ENCODE measurements at places on chromosomes 1 and 21. TPM values are rescaled to one million over a fixed set of nuclear protein-coding genes. Genes with fewer than 3 reads are reported as not detected.
A peak's percentile ranks its signal among the peaks of the same experiment; 100 is the strongest.

CDK11B gene
- polyA plus RNA-seq = 9.4 TPM

PDC gene
- polyA plus RNA-seq = not detected

DNA sequence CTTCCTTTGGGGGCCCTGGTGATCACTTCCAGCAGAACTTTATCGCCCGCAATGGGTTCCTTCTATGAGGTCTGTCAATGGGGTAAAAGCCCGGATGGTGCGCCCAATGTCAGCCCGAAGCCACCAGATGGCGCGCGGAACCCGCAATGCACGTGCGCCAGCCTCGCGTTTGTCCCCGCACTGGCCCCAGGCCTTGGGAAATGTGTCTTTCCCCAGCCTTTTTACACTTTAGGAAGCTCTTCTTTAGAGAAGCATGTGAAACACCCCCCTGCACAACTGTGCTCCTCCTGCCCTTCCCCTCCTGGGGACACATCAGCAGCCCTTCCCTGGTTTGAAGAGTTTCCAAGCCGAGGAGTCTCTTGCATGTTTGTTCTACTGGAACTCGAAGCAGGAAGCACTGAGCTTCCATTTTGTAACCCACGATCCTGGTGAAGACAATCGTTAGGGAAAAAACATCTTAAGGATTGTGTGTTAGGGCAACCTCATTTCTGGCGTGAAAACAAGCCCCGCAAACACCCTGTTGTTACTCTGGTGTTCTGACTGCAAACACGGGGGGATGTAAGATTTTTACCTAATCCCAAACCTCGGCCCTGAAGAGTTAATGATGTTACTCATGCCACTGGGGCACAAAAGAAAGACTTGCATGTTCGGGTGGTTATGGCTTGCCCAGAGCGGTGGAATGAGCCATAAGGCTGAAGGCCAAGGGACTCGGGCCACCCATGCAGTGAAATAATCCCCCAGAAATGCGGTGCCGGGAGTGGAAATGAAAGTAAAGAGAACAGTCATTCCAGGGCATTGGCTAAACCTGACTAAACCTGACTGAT lies 20.4 kb upstream of the TARBP1 start:
- peaks cover 5% of the 10 kb centered on the region for H3K36me3 ChIP-seq
- peaks cover 10% of the 10 kb centered on the region for H3K4me1 ChIP-seq
- DNase-seq = peak; percentile 71
- peaks cover 5% of the 10 kb centered on the region for H3K27me3 ChIP-seq
- H3K27ac ChIP-seq = no peak overlapping the region
- H3K4me3 ChIP-seq = no peak overlapping the region

DNA sequence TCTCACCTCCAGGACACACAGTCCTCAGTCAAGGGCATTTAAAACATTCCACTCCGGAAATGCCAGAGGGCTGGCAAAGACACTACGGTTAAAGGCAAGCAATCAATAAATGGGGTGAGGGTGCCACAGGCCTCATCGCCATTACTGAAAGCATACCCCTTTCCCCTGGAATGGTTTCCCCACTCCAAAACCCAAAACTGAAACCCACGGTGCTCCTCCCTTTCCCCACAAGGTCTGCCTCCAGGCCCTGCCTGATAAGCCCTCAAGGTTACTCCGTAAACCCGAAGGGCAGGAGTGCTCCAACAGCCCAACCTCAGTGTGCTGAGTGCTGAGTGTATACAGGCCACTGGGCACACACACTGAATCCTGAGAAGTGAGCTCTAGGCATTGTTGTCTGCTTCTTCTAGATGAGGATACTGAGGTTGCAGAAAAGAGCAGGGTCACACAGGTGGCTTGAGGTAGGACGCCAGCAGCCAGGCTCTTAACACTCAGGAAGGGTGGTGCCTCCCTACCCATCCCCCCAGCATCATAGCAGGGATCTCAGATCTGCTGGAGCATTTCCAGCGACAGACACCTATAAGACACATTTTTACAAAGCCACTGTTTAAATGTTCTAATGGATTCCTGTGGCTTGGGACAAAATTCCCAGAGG lies 29.0 kb downstream of the SSBP3 start:
- H3K27me3 ChIP-seq = no peaks in the 10 kb centered on the region
- DNase-seq = no peak
- H3K36me3 ChIP-seq = no peaks in the 10 kb centered on the region
- peaks cover 23% of the 10 kb centered on the region for H3K4me1 ChIP-seq
- peak overlapping the region; percentile 57 for H3K27ac ChIP-seq

GRCh38 chr1:84298328-84298683 lies 3.2 kb upstream of the SAMD13 start:
- no peaks in the 10 kb centered on the region for H3K27me3 ChIP-seq
- peak overlapping the region; percentile 46 for H3K27ac ChIP-seq
- H3K4me3 ChIP-seq = peak overlapping the region; percentile 94
- DNase-seq = peak; percentile 49
- peaks cover 31% of the 10 kb centered on the region for H3K4me1 ChIP-seq

- H3K4me3 ChIP-seq = no peak overlapping the region
- no peak overlapping the region for H3K27ac ChIP-seq
- no peaks in the 10 kb centered on the region for H3K27me3 ChIP-seq
- H3K4me1 ChIP-seq = peaks cover 7% of the 10 kb centered on the region
Measured at GRCh38 chr1:112457955-112458354, 50.8 kb upstream of the WNT2B start.

C8A gene
- not detected for polyA plus RNA-seq

SPRR1B gene
- polyA plus RNA-seq = not detected

GRCh38 chr1:110237386-110238152 lies 27.5 kb downstream of the KCNC4 start:
- no peak overlapping the region for H3K27ac ChIP-seq
- no peak overlapping the region for H3K4me3 ChIP-seq
- no peaks in the 10 kb centered on the region for H3K36me3 ChIP-seq
- H3K27me3 ChIP-seq = no peaks in the 10 kb centered on the region
- no peak for DNase-seq

GRCh38 chr1:33562563-33562962 lies 90.1 kb downstream of the ZSCAN20 start:
- no peak overlapping the region for H3K27ac ChIP-seq
- DNase-seq = no peak
- H3K27me3 ChIP-seq = peaks cover 38% of the 10 kb centered on the region
- H3K4me3 ChIP-seq = no peak overlapping the region

- H3K27ac ChIP-seq = no peak overlapping the region
- no peak overlapping the region for H3K4me3 ChIP-seq
- DNase-seq = no peak
- no peaks in the 10 kb centered on the region for H3K36me3 ChIP-seq
- H3K4me1 ChIP-seq = no peaks in the 10 kb centered on the region
Measured at GRCh38 chr1:72635719-72636118, 353.4 kb upstream of the NEGR1 start.

FMO4 gene
- polyA plus RNA-seq = 3.4 TPM

DNA sequence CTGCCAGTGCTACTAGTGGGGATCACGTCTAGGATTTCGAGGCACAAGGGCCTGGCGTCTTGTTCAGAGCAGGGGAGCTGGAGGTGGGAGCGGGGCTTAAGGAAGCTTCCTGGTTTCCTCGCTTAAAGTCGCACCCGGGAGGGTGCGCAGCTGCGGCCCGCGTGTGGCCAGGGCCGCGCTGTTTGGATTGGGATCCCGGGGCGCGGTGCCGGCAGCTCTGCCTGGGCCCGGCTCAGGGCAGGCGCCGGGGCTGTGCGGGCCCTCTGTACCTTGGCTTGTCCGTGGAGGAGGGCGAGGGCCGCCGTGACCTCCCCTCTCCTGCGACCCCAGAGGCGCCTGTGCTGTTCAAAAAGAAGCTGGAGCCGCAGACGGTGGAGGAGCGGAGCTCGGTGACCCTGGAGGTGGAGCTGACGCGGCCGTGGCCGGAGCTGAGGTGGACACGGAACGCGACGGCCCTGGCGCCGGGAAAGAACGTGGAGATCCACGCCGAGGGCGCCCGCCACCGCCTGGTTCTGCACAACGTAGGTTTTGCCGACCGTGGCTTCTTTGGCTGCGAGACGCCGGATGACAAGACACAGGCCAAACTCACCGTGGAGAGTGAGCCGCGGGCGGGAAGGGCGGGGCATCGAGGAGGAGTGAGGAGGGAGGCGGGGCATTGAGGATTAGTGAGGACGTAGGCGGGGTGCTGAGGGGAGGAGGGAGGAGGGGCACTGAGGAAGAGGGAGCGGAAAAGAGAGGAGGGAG lies 67.8 kb downstream of the OBSCN start:
- peaks cover 19% of the 10 kb centered on the region for H3K4me1 ChIP-seq
- DNase-seq = peak; percentile 74
- no peaks in the 10 kb centered on the region for H3K27me3 ChIP-seq
- H3K27ac ChIP-seq = peak overlapping the region; percentile 61
- H3K4me3 ChIP-seq = peak overlapping the region; percentile 89

DNA sequence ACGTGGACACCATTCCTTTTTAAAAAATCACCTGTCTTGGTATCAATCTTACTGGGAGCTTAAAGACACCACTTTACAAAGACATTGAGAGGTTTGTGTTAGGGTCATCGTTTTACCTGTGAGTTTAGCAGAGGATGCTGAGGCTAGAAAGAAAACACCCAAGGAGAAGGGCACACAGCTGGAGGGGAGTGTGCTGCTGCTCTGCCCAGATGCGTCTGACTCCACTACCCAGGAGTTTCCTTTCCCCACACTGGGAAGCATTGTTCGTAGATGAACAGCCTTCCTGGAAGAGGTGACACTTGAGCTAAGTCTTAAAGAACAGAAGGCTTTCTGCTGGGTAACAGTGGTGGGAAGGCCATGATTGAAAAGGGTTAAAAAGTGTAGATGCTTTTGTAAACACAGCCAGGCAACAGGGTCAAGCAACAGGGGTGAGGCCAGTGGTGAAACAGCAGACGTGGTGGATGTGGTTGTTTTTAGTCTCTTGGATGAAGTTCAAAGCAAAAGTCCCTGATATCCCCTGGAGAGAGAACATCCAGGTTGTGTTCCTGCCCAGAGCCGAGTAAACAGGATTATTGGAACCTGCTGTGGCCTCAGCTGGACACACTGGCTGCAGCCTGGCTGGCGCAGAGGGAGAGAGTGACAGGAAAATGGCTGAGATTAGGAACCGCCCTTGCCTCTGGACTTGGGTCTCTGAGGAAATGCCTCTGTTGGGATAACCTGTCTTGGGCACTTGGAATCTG lies 198.6 kb upstream of the JUN start:
- no peaks in the 10 kb centered on the region for H3K36me3 ChIP-seq
- no peak for DNase-seq
- H3K4me3 ChIP-seq = no peak overlapping the region
- H3K4me1 ChIP-seq = peaks cover 33% of the 10 kb centered on the region
- no peaks in the 10 kb centered on the region for H3K27me3 ChIP-seq
- H3K27ac ChIP-seq = no peak overlapping the region

GRCh38 chr1:42832641-42833240 lies 13.7 kb upstream of the ZNF691 start:
- peaks cover 6% of the 10 kb centered on the region for H3K36me3 ChIP-seq
- no peak overlapping the region for H3K4me3 ChIP-seq
- no peaks in the 10 kb centered on the region for H3K27me3 ChIP-seq
- no peak overlapping the region for H3K27ac ChIP-seq
- peaks cover 5% of the 10 kb centered on the region for H3K4me1 ChIP-seq
- DNase-seq = no peak

DNA sequence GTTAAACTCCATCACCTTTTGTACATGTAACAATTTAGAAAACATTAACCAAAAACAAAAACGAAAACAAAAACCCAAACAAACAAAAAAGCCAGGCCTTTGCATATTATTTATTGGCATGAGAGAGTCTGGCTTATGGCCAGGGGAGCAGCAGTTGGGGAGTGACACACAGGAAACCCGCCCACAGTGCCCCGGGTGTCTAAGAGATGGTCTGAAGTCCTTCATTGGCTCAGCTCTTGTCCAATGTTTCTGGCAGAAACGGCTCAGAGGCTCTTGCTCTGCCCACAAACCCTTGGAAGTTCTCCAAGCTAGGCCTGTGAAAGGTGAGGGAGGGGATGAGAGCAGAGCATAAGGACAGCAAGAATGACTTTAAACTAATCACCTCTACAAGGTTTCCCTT lies 131.5 kb downstream of the CNIH3 start:
- no peaks in the 10 kb centered on the region for H3K27me3 ChIP-seq
- no peaks in the 10 kb centered on the region for H3K36me3 ChIP-seq
- no peaks in the 10 kb centered on the region for H3K4me1 ChIP-seq
- H3K4me3 ChIP-seq = no peak overlapping the region

GRCh38 chr1:25854554-25854953 lies 4.7 kb downstream of the AUNIP start:
- no peaks in the 10 kb centered on the region for H3K27me3 ChIP-seq
- H3K27ac ChIP-seq = no peak overlapping the region
- DNase-seq = no peak
- H3K36me3 ChIP-seq = no peaks in the 10 kb centered on the region
- H3K4me1 ChIP-seq = peaks cover 10% of the 10 kb centered on the region
- H3K4me3 ChIP-seq = no peak overlapping the region

GRCh38 chr1:11507309-11507708 lies 28.4 kb downstream of the DISP3 start:
- DNase-seq = no peak
- H3K27ac ChIP-seq = no peak overlapping the region
- H3K36me3 ChIP-seq = peaks cover 31% of the 10 kb centered on the region

GRCh38 chr1:32901823-32902534 lies 790 bp upstream of the TMEM54 start:
- H3K27ac ChIP-seq = no peak overlapping the region
- DNase-seq = no peak
- peak overlapping the region; percentile 80 for H3K4me3 ChIP-seq
- peaks cover 5% of the 10 kb centered on the region for H3K4me1 ChIP-seq

DNA sequence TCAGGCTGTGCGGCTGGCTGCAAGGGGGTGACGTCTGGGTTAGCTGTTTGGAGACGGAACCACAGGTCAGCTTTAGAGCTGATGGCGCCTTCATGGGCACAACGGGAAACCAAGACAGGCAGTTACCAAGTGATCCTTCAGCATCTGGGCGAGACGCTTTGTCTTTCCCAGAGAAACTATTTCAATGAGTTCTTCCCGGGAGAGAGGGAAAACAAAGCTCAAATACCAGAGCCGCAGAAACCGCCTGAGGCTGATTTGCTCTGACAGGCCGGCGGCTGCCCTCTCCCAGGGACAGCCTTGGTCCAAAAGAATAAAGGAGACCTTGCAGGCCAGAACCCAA lies 76.5 kb downstream of the CD58 start:
- no peaks in the 10 kb centered on the region for H3K36me3 ChIP-seq
- H3K4me1 ChIP-seq = peaks cover 4% of the 10 kb centered on the region
- no peak overlapping the region for H3K4me3 ChIP-seq
- no peak overlapping the region for H3K27ac ChIP-seq
- no peaks in the 10 kb centered on the region for H3K27me3 ChIP-seq
- DNase-seq = no peak

FYB2 gene
- polyA plus RNA-seq = not detected

- peaks cover 25% of the 10 kb centered on the region for H3K27me3 ChIP-seq
- no peaks in the 10 kb centered on the region for H3K36me3 ChIP-seq
- no peak overlapping the region for H3K4me3 ChIP-seq
- no peak overlapping the region for H3K27ac ChIP-seq
- DNase-seq = no peak
Measured at GRCh38 chr1:74523873-74524480, 11.6 kb upstream of the LRRC53 start.

GRCh38 chr1:10980841-10981727 lies 31.4 kb upstream of the TARDBP start:
- H3K27ac ChIP-seq = no peak overlapping the region
- no peaks in the 10 kb centered on the region for H3K36me3 ChIP-seq
- H3K4me3 ChIP-seq = no peak overlapping the region
- H3K27me3 ChIP-seq = peaks cover 22% of the 10 kb centered on the region
- no peak for DNase-seq

GRCh38 chr1:110250749-110251148 lies 40.6 kb downstream of the KCNC4 start:
- no peaks in the 10 kb centered on the region for H3K27me3 ChIP-seq
- no peak for DNase-seq
- H3K4me1 ChIP-seq = peaks cover 17% of the 10 kb centered on the region
- no peaks in the 10 kb centered on the region for H3K36me3 ChIP-seq

GJA8 gene
- not detected for polyA plus RNA-seq

GRCh38 chr1:40161888-40162397 lies 756 bp downstream of the RLF start:
- no peaks in the 10 kb centered on the region for H3K27me3 ChIP-seq
- peaks cover 34% of the 10 kb centered on the region for H3K4me1 ChIP-seq

S100A7 gene
- polyA plus RNA-seq = not detected

Measured in naive B cell (primary cell).